ENCODE measurements at places on chromosomes 11 and 22.

GRCh38 chr22:27882507-27883290, 36.4 kb downstream of the PITPNB start:
- no peak for DNase-seq

DNA sequence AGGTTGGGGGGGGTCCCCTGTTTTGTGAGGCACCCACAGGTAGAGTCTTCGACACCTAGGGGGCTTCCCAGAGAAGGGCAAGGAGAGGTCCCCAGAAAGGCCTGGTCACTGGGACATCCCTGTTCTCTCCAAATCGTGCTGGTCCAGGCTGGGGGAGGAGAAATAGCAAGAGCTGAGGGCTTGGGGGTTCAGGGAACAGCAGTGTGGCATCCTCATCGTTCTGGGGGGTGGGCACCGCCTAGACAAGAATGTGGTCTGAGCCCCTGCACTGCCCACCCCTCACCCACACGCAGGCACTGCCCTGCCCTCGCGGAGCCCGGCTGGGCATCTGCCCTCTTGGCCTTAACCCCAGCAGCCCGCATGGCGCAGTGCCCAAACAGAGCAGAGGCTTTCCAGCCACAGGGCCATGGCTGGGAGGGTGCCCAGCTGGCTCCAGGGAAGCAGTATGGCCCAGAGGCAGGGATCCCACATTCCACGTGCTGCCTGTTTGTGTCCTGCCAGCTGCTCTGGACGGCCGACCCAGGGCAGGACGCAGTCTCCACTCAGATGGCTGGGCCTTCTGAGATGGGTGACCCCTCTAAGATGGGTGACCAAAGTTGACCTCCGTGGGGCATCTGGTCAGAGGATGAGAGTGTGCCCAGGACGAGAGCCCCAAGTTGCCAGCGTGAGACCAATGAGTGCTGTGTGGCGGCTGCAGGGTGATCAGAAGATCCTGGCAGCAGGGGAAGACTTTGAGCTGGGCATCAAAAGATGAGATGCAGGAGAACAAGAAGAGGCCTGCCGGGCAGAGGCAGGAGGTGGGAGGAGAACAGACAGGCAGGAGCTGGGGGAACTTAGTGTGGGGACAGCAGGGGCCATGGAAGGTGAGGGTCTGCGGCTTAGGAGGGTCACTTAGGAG, 14.4 kb downstream of the SCARF2 start:
- DNase-seq: peak; percentile 89

DNA sequence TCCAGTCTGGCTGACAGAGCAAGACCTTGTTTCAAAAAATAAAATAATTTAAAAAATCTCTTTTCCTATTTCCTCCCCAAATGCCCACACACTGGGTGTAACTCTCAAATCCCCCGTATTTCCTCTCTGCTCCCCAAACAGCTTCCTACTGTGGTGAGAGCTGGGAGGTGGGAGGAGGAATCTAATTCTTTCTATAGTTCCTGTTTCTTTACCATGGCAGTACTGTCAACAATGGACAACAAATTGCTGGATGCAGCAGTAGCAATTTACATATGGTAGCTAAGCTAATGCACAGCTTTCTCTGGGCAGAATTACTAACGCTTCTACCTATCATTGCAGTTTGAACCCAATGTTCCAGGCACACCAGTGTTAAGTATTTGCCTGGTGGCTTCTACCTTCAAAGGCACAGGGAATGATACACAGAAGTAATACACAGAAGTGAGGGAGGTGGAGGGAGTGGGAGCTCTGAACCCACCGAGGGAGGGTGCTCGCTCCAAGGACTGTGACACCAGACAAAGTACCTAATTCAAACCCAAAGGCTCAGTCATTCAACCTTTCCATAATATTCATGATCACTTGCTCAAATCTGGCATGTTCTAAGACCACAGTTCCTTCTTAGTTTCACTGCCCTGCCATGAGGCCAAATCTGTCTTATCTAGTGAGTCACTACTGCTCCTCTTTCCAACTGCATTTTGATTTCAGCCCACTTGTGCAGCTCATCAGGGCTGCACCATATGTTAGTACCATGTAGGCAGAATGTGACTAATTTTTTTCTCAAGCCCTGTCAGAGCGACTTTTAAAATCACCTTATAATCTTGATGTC, 37.9 kb downstream of the CELF1 start:
- DNase-seq: no peak

- DNase-seq: no peak
These were observed 172.7 kb downstream of the LRRC4C start for GRCh38 chr11:41286751-41287150.

GRCh38 chr11:72225411-72225951, 914 bp downstream of the INPPL1 start:
- no peak for DNase-seq

DNA sequence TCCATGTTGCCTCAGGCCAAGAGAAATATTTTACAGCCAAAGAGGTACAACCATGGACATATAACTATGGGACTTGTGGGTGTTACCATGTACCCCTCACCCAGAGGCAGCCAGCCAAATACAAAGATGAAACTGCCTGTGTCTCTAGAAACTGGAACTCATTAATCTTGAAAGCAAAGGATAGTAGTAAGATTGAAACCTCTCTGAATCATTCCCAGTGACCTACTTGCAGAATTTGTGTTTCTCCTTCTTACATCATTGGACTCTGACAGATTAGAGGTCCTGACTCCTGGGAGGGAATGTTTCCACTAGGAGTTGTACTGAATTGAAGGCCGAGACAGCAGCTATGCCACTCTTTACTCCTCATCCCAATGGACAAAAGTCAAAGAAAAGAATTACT, 257.4 kb upstream of the UBASH3B start:
- DNase-seq: no peak

DNA sequence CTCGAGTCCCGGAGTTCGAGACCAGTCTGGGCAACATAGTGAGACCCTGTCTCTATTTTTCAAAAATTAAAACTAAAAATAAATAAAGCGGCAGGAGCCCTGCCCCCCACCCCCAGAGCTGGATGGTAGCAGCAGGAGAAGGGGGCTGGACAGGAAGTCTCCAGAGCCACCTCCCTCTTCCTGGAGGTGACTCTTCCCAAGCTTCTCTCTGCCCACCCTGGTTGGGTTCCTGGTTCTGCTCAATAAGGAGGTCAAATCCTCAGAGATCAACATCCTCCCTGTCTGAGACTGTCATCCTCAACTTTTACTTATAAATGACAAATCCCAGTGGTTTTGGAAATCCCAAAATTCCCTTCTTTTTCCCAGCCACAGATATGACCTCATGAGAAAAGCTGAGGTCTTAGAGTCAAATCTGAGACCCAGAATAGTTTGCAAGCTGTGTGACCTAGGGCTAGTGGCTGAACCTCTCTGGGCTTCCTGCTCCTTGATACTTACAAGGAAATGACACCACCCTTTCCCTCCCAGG, 987 bp downstream of the C1QTNF6 start:
- DNase-seq: no peak

- DNase-seq: no peak
These were observed 1.8 kb downstream of the TLCD5 start for GRCh38 chr11:120326845-120327281.

GRCh38 chr11:104678408-104678807, 219.9 kb downstream of the CASP12 start:
- no peak for DNase-seq

GRCh38 chr11:34519595-34520235, 6.1 kb upstream of the ELF5 start:
- no peak for DNase-seq

All from femur (tissue), 1 donor.